SK-N-DZ (cell line): ENCODE measurements at places on chromosomes 16 and 17.

- DNase-seq, result no peak
These were observed 14.4 kb upstream of the KCNJ18 start for GRCh38 chr17:21677911-21678310.

DNA sequence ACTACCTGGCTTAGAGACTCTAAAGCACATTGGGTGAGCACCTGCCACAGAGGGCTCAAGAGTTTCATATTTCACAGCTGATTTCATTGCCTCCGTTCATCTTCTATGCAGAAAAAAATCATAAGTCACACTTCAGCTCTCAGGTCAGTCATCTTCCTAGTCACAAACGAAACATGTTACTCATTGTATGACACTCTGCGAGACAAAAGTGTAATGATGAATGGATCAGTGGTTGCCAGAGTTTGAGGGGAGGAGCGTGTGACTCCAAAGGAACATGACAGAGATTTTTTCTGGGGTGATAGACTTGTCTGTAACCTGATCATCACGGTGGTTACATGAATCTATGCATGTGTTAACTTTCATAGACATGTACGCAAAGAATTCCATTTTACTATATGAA is 195.2 kb upstream of the CNTNAP4 start:
- DNase-seq, result no peak

DNA sequence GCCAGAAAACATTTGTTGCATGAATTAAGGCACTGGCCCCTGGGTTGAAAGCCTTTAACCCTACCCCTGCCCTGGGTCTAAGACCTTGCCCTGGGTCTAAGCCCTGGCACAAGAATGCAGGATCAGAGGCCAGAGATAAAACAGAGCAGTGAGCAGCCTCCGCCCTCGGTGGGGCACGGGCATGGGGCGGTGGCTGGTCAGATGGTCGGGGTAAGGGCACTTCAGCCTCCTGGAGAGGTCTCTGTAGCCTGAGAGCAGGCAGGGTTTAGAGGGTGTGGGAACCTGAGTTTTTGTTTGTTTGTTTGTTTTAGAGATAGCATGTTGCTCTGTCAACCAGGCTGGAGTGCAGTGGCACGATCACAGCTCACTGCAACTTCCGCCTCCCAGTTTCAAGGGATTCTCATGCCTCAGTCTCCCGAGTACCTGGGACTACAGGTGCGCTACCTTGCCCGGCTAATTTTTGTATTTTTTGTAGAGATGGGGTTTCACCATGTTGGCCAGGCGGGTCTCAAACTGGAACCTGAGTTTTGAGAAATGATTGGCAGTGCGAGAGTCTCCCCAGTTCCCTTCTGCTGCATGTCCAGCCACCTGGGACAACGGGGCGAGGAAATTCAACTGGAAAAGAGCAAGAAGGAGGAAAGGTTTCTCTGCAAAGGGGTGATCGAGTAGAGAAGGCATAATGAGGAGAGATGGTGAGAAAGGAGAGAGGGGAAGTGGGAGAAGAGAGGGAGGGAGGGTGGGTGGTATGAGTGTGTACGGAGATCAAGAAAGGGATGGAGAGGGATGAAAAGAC is 27.7 kb downstream of the TNS4 start:
- DNase-seq, result no peak

DNA sequence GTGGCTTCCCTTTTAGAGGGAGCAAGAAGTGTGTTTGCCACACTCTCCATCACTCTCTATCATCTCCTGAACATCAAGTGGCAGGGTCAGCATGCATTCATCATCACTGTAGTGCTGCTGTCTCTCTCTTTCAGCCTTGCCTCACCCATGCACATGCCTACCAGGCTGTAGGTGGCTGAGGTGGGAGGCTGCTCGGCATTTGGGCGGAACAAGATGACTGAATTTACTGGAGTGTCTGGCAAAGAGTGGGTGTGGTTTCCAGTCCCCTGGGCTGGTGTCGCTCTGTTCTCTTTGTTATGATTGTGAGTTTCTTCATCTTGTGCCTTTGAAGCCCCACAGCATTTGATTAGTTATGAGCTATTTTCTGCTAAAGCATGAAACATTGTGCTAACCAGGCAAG is 541.9 kb upstream of the EEF2KMT start:
- DNase-seq, result no peak

DNA sequence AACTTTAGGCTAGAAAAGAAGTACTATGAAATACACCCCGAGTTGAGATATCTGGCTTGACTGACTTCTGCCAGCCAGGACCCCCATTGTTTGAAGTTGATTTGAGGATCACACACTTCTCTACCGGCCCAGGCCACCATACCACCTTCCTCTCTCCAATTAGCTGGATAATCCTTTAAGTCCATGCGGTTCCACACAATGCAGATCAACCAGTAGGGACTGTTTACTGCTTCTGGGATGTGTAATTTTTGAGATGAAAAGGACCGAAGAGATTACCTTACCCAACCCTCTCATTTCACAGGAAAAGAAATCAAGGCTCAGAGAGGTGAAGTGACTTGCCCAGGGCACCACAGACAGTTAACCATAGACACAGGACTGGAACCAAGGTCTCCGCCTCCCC is 20.5 kb downstream of the ERN1 start:
- DNase-seq, result no peak

- no peak for DNase-seq
These were observed at the start of gene WNK4 for GRCh38 chr17:42779936-42780850. Gene WNK4 (plus strand): TSS chr17:42780610. CDS start chr17:42780699, 89 bp downstream.

GRCh38 chr17:31740611-31741082 is 118.4 kb downstream of the COPRS start:
- DNase-seq, result no peak

DNA sequence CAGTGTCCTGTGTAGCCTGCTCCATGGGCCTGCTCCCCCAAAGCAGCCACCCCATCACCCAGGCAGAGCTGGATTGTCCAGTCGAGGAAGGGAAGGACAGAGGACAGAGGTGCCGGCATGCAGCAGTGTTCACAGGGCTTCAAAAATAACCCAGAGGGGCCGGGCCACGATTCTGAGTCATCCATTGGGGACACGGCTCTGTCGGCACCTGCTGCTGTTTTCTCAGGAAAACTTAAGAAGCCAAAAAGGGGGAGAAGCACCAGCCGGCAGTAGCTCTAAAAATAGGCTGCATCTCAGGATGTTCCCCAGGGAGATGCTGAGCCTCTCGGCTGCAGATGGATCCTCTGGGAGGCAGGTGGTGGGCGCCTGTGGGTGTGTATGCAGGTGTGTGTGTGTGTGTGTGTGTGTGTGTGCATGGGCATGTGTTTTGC is 1.6 kb downstream of the CA7 start:
- no peak for DNase-seq

GRCh38 chr16:89268585-89268984 is 51.1 kb downstream of the ZNF778 start:
- no peak for DNase-seq

- DNase-seq, result no peak
These were observed 171.3 kb upstream of the RPL38 start for GRCh38 chr17:74032222-74032621.

DNA sequence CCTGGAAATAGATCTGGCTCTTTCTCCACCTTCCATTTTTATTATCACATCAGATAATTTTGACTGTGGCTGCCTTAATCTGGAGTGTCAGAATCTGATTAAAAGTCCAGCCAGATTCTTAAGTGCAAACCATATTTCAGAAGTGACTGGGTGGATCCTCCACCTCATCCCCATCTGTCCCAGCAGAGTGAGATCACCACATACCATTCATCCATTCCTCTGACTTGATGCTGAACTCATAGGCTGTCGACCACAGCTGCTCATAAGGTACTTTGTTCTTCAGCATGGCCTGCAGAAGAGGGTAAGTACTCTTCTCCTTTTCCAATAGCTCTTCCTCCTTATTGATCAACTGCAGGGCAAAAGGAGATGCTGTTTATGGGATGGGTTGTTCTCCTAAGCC is 53.5 kb downstream of the DNAH3 start:
- DNase-seq, result no peak

DNA sequence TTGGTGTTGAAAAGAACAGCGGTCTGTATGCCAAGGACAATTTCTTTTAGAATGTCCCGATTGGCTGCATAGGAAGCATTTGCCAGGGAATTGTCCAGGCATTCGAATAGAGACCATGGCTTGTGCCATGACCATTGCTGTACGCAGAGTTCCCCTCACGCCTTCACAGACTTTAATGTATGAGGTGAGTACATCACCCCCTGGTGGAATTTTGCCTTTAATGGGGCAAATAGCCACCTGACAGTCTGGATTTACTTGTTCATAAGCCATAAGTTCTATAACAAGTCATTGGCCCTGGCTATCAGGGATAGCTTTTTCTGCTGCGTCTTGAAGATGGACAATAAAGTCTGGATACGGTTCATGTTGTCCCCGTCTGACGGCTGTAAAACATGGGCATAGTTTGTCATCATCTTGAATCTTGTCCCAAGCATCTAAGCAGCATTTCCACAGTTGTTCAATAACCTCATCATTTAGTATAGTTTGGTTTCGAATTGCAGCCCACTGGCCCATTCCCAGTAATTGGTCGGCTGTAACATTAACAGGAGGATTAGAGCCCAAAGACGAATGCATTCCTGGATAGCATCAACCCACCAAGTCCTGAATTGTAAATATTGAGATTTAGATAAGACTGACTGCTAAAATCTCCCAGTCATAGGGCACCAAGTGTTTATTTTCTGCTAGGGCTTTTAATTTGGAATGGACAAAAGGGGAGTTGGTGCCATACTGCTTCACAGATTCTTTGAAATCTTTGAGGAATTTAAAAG is 67.7 kb upstream of the ARL4D start:
- DNase-seq, result no peak

DNA sequence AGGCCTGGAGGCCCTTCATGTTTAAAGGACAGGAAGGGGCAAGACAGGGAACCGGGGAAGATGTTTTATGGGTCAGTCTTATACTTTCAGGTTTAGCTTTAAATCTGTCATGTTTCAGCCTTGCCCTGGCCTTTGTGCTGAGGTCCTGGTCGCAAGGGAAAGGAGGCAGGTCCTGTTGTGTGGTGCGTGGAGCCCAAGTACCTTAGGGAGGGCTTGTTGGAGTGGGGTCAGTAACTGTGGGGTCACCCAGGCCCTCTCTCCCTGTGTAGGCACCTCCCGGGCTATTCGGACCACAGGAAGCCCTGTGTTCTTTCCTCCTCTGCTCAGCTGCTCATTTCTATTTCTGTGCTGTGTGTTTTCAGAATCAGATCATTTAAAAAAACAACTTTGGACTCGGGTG is 42.7 kb downstream of the MPRIP start:
- no peak for DNase-seq

DNA sequence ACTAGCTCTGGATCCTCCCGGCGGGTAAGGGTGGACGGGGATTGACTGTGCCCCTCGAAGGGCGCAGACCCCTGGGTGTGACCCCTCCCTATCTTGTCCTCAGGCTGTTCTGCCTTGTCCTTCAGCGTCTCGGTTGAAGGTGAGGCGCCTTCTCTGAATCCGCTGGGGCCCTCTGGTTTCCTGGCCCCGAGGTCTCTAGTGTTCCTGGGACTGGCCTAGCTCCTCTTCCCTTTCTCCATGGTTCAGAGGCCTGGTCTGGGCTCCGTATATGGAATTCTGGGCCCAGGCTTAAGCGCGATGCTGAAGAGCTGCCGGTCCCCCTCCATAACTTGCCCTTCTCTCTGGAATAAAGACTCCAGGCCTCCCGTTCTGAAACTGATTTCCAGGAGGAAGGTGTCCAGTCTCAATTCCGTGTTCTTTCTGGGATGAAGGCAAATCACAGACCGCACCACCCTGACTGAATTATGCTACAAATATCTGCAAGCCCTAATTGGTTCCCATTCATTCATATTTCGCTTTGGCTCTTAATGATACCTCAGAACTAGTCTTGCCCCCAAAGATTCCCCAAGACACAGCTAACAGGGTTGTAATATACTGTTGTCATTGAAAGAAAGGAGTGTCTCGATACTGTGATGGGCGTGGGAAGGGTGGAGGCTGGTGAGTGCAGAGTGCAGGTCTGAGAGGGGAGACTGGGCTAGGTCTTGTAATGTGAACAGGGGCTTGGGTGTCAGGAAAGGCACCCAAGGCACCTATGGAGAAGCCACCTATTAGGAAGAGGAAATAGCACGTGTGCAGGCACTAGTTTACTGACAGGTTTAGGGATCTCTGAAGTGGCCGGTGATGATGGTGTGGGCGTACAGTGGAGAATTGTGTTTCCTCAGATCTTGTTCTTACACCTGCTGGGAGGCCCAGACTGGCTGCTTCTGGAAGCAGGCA is 851 bp downstream of the EDC4 start:
- no peak for DNase-seq

DNA sequence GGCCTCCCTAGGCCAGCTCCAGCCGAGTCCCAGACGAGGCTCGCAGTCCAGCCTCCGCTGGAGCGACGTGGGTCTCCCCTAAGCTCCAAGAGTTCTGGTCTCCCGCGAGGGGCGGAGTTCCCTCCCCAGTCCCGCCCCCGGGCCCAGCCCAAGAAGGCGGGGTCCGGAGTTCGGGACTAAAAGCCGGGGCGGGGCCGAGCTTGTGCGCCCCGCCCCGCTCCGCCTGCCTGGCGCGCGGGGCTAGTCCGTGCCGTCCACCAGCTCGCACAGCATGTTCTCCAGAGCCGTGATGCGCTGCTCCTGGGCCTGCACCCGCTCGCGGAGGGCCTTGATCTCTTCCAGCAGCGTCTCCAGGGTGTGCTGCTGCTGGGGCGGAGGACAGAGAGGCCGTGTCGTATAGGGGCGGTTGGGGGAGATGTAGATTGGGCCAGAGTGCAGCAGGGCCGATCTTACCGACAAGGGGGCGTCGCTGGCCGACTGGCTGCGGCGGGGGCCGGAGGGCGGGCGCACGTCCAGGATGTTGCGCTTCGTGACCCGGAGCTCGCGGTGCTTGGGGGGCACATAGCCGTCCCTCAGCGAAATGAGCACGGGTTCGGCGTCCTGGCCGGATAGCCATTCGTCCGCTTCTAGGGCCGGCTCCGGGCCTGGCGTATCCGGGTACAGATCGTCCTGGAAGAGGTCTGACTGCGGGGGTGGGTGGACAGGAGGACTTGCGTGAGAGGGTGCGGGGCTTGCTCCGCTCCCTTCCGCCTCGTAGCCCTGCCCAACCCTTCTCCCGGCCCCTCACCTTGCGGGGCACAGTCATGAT is 7.0 kb downstream of the CORO6 start:
- DNase-seq, result no peak

DNA sequence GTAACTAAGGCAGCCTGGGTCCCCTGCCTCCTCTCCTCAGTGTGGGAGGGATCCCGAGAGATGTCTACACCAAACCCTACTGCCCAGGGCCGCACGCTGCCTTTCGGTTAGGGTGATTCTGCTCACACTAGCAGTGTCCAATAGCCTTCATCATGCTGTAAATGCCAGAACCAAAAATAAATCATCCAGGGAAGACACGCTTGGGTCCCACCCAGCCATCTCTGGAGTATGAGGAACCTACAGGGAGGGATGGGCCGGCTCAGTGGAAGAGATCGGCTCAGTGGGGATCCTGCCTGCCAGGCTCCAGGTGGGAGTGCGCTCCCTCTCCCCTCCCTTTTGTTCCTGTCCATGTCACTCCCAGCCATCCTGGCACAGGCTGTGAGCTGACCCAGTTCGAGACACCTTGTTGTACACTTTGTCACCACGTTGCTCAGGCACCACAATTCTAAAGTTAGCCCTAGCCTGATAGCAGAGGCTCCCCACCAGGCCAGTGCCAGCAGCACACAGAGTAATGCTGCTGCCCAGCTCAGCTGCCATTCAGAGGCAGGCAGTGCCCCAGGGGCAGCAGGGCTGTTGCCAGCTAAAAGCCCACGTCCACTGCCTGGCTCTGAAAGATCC is 24.5 kb downstream of the PEMT start:
- no peak for DNase-seq
